Suprapubic skin (tissue), 4 donors: ENCODE measurements at places on chromosomes 2 and 18. TPM values are rescaled to one million over a fixed set of nuclear protein-coding genes. Genes with fewer than 3 reads are reported as not detected.

GRCh38 chr18:9575558-9575957, 38.8 kb downstream of the PPP4R1 start:
- peak; percentile 76 for DNase-seq
- H3K4me1 ChIP-seq = peaks cover 7% of the 10 kb centered on the region
- H3K36me3 ChIP-seq = peaks cover 33% of the 10 kb centered on the region
- H3K27me3 ChIP-seq = no peaks in the 10 kb centered on the region

GRCh38 chr2:135349941-135350340, 181.1 kb downstream of the ZRANB3 start:
- no peak for DNase-seq
- no peaks in the 10 kb centered on the region for H3K4me1 ChIP-seq
- peaks cover 17% of the 10 kb centered on the region for H3K36me3 ChIP-seq
- H3K27me3 ChIP-seq = no peaks in the 10 kb centered on the region

DNA sequence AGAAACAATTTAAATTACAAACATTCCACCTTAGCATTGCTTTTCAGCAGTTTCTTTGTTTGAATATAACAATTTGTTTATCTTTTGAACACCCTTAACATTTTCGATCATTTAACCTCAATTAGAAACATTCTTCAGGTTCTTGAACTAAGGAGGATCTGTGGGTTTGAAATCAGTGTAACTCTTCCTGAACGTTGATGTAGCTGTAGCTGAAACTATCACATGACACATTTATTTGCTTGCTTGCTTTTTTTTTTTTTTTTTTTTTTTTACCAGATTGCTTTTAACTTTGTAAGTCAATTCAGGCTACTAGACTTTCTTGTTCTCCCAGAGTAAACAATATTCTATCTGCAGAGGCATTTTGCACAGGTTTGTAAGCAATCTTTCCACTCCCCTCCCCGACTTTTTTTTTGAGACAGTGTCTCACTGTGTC, 47.6 kb downstream of the GPD2 start:
- no peak overlapping the region for H3K27ac ChIP-seq
- no peak overlapping the region for H3K4me3 ChIP-seq
- no peaks in the 10 kb centered on the region for H3K27me3 ChIP-seq
- DNase-seq = no peak
- H3K36me3 ChIP-seq = no peaks in the 10 kb centered on the region

GRCh38 chr2:239485622-239486021, 84.8 kb upstream of the HDAC4 start:
- H3K27ac ChIP-seq = no peak overlapping the region
- no peaks in the 10 kb centered on the region for H3K4me1 ChIP-seq
- H3K4me3 ChIP-seq = no peak overlapping the region

GRCh38 chr2:170054997-170055396, 123.0 kb upstream of the MYO3B start:
- H3K36me3 ChIP-seq = peaks cover 30% of the 10 kb centered on the region
- no peak overlapping the region for H3K4me3 ChIP-seq
- H3K27ac ChIP-seq = no peak overlapping the region
- H3K27me3 ChIP-seq = no peaks in the 10 kb centered on the region
- DNase-seq = no peak

Gene PARD3B
- 12.7 TPM for total RNA-seq

Gene PJVK
- total RNA-seq = 3.1 TPM

Gene MC5R
- not detected for total RNA-seq

Gene TMEM198
- total RNA-seq = 1.9 TPM
